Activated naive CD4-positive, alpha-beta T cell treated with anti-CD3 and anti-CD28 coated beads, Interleukin-2, amount 50 U/mL, for 72 hours (primary cell): ENCODE measurements at places on chromosomes 5 and 9. TPM values are rescaled to one million over a fixed set of nuclear protein-coding genes. Genes with fewer than 3 reads are reported as not detected.

- DNase-seq: no peak
These were observed 53.4 kb upstream of the IL6ST start for GRCh38 chr5:56048124-56048523.

Gene DAB2
- 0.50 TPM for total RNA-seq

GRCh38 chr5:94503677-94504076 lies 114.7 kb downstream of the KIAA0825 start:
- DNase-seq: no peak

Gene LMX1B
- not detected for total RNA-seq

DNA sequence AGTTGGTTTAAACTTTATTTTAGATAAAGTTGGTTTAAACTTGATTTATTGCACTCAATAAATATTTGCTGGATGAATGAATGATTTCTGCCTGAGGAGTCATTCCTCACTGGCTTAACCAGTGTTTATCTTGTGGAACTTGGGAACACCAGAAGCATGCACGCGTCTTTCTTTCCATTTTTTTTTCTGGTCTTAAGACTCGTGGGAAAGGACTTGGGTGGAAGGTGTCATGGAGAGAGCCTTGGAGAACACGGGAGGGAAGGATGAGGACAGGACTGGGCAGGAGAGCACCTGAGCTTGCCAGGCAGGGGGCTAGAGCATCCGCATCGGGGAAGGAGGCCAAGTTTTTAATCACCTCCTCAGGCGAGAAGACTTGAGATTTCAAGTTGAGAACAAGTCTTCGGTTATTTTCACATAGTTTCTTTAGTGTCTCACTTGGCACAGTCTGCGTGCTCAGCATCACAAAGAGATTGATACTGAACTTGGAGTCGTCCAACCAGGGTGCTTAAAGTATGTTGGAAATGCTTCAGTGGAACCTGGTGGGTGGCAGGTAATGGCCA lies 144.2 kb downstream of the PDZD2 start:
- no peak for DNase-seq

Gene PLAC8L1
- 0.88 TPM for total RNA-seq

DNA sequence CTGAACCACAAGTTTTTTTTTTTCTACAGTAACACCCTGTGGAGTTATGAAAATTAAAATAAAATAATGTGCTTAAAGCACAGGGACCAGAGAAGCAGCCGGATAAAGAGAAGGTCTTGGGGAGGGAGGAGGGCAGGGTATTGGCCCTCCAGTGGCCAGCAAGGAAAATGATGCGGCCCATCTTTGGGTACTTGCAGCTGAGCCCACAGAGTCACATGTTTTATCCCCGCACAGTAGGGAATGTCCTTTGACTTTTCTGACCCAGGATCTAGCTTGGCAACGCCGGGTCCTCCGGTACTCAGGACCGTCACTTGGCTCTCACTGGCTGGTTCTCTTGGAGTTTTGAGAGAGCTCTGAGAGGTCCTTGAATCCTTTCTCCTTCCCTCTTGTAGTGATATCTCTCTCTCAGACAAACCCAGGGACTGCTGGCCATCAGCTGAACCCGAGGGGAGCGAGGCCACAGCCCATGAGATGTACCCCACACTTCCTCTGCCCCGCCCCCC lies 35.3 kb upstream of the HSPA9 start:
- DNase-seq: no peak

Gene IL3
- not detected for total RNA-seq

DNA sequence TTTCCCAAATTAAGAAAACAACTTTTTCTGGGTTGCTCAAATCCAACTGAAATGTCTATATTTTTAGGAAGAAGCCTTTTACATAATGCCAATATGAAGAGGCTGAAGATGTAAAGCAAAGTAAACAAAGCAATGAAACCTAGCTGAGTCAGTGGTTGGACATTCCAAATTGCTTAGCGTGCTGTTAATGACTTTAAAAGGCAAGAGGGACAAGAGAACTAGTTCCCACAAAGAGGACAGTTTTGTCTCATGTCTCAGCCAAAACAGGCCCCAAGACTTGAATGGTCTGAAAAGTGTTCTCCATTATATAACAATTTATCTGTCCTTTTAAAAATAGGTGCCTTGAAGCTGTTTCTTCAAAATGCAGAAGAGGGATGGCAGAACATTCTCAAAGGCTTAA lies 407.0 kb downstream of the ENC1 start:
- DNase-seq: no peak

- DNase-seq: no peak
These were observed 28.7 kb upstream of the UBAC1 start for GRCh38 chr9:135989722-135990467.

Gene IFNB1
- 0.80 TPM for total RNA-seq

Gene SIT1
- 67.8 TPM for total RNA-seq

DNA sequence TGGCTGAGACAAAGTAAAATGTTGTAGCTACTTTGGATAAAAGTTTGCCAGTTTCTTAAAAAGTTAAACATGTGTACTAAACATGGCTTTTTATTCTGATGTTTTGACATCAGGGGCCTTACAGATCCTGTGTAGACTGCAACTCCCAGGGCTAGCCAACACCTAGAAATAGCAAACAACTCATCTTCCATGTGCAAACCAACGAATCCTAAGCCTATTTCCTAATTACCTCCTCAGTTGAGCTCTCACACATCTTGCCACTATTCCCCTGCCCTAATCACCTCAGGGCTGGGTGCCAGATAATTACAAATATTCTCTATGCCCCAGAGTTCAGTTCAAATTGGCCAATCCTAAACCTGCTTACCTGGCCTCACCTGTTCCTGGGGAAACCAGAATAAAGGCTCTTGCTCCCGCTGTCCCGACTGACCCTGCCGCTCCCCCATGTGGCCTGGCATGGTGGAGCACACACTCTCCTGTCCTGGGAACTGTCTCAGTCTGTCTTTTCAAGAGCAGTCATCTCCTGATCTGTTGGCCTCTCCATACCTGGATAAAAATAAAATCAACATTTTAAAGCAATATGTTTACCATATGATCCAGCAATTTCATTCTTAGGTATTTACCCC lies 37.1 kb upstream of the FAM169A start:
- peak; percentile 23 for DNase-seq

GRCh38 chr9:108666240-108666784 lies 189.5 kb downstream of the ACTL7B start:
- DNase-seq: no peak

Gene FOXD4L6
- total RNA-seq: not detected

DNA sequence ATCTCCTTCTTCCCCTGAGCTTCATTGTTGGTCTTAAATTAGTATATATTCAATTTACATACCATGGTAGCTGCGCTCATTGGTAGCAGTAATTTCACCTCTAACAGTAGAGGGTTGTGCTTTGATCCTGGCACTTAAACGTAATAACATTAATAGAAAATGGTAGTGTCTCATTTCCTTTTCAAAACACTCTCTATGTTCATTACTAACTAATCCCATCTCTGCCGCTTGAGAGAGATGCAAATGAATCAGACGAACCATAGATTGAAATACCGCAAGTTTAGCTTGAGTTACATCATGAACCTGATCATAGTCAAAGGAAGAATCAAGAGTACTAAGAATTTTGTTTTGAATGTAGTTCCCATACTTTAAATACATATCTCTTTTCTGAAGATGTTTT lies 2.2 kb downstream of the THBS4 start:
- no peak for DNase-seq

Gene ZFR
- 56.6 TPM for total RNA-seq

Gene MEIKIN
- not detected for total RNA-seq

DNA sequence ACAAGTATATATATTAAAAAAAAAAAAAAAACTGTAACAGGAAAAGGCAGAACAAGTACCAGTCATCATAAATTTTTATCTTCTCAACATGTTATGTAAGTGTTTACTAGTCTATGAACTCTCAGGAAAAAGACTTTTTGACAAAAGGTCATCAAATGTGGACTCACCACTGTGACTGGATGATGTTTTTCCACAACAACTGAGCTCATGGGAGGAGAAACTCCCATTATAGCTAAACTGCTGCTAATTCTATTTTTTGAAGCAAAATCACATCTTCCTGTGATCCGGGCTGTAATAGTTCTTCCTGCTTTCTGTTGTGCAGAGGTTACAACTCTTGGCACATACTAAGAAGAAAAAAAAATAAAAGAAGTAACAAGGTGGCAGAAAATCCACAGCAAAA lies 39.6 kb downstream of the POC5 start:
- DNase-seq: no peak

Gene DBH
- not detected for total RNA-seq

Gene FBP2
- not detected for total RNA-seq

- DNase-seq: no peak
These were observed 57.2 kb upstream of the RNF130 start for GRCh38 chr5:180128671-180129261.

Gene NUTM2G
- total RNA-seq: not detected

Gene SPINK13
- not detected for total RNA-seq

Gene BTNL8
- not detected for total RNA-seq

- no peak for DNase-seq
These were observed 38.0 kb downstream of the RASGEF1C start for GRCh38 chr5:180170810-180171567.

GRCh38 chr5:110055302-110055701 lies 365.6 kb downstream of the MAN2A1 start:
- DNase-seq: no peak

Gene SLC34A1
- total RNA-seq: 0.07 TPM

DNA sequence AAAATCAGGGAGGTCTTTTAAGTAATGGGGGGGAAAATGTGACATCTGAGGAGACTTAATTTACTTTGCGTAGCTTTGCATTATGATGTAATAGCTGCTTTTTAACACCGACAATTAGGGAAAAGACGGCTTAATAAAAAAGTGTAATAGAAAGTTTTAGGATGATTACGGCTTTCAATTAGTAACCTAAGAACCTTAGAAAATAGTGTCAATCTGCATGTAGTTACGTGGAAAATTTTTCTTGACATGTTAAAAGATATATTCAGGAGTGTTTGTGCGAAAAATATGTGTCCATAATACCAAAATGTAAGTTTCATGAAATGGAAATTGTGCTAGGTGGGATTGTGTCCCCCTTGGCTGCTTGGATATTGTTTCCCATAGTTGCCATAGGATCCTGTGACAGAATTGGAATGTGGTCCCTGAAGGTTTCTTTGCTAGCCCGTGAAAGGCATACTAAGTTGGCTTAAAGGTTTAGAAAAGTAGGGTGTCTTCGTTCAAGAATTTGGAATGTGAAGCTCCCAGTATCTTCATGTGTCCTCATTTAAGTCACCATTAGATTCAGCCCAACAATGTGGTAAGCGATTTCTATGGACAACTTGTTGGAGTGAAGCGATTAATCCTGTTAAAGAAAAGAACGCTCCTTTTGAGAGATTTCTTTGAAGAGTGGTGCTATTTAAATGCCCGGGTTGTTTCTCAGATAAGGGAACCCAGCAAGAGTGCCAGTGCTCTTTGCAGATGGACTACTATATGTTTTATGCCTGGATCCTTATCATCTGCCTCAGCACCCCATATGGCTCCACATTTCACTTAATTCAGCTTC lies 2.0 kb downstream of the RGMB start:
- no peak for DNase-seq

- DNase-seq: no peak
These were observed 12.2 kb downstream of the SPINK1 start for GRCh38 chr5:147819261-147819770.

DNA sequence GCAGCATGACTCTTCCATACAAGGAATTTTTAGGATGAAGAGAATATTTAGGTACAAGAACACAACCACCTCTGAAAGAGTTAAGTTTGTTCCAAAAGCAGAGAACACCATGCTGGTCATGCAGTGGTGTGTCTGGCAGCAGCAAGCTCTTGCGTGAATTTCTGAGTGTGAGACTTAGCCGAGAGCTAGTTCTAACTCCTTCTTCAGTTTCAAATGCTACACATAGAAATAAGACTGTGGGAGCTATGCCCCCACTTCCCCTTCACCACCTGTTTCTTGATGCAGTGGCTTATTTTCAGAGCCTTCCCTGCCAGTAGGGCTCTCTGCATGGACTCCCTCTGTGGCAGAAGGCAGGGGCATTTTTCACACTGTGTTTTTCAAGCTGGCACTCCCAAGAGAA lies 122.9 kb upstream of the ZNF366 start:
- DNase-seq: no peak

Gene TXNDC8
- total RNA-seq: not detected

DNA sequence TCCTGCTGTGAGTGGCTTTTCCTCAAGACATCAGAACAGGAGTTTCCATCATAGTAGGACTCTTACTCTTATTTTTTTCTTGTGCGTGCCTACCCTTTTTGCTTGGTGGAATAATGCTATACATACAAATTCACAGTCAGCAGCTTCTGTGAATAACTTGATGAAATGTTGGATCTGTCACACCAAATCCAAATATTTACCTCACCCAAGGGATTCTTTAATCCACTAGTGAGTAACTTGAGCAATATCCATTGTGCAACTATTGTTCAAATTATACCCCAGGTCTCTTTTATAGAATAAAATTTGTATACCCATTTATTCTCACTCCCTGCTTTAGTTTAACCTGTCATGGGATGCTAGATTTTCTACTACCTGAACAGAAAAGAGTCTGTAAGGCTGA lies 1078.3 kb upstream of the EDIL3 start:
- DNase-seq: no peak

- no peak for DNase-seq
These were observed 15.3 kb upstream of the RPL26L1 start for GRCh38 chr5:172943906-172944305.

DNA sequence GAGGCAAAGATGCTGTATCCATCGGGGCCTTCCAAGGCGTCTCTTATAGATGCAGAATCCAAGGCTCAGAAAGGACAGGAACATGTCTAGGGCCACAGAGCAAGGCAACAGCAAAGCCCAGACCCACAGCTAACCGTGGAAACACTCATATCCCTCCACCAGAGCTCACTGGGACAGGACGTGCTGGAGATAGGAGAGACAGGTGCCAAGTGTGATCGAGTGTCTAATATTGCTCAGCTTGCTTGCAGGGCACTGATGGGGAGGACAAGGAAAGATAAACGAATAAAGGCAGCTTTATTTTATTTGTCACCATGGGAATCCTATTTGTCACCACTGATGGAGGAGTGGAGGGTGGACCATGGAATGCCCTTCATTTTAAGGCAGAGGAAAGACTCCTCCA lies 44.0 kb upstream of the AKNA start:
- DNase-seq: peak; percentile 25

DNA sequence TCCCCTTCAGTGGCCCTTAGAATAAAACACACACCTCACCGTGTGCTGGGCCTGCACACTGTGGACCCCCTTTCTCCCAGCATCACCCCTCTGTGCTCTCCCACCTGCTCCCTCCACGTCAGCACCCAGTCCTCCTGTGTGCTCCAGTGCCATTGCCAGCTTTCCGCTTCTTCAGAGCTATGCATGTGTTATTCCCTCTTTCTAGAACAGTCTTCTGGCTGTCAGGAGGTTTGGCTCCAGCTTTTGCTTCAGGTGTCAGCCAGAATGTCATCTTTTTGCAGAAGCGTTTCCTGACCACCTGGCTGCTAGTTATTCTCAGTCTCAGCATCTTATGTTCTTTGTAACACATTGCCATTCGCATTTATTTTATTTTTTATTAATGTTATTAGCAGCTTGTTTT lies 119.7 kb downstream of the TLE4 start:
- DNase-seq: no peak

Gene TMEFF1
- total RNA-seq: 0.91 TPM

DNA sequence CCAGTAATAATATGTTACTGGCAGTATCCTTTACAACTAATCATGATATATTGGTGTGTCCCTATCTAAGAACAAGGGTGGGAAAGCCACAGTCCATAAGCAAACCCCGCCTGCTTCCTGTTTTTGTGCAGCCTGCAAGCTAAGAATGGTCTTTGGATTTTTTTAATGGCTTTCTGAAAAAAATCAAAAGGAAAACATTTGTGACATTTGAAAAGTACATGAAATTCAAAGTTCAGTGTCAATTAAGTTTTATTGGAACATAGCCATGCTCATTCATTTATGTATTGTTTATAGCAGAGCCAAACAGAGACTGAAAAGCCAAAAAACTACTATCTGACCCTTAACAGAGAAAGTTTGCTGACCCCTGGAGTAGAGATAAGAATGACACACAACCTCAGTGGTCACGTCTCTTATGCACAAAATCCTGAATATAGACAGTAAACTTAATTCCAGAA lies 12.8 kb upstream of the TMEM245 start:
- no peak for DNase-seq
